ENCODE measurements at places on chromosomes 2 and 18.

DNA sequence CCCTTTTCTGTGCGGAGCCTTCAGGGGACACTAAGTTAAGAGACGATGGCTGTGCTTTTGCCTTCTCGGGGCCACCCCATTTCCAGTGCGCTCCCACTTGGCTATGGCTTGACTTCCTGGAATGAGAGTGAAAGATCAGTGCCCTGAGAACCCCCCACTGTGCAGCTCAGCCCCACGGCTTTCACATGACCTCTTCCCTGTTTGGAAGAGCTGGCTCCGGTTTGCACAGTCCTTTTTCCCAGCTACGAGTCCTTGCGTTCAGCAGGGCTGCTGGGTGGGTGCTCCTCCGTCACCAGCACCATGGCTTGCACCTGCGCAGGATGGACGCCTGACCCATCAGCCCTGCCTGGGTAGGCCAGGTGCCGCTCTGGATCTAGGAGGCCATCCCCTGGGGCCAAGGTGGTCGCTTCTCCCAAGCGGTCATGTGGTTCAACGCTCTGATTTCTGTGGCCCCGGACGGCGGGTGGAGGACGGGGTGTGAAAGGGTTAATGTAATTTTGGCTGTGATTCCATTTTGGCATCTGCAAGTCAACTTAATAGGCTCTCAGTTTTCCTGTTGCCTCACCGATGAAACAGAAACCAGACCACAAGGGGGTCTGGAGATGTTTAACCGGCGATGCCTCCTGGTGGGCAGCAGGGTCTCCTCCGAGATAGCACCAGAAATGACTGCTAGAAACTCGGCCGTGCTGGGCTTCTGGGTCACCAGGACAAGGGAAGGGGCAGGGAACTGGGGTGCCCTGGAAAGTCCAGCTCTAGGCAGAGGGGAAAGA, 113.1 kb upstream of the HAAO start:
- no peak for DNase-seq

GRCh38 chr2:219408204-219408603, 10.0 kb upstream of the DES start:
- no peak for DNase-seq

DNA sequence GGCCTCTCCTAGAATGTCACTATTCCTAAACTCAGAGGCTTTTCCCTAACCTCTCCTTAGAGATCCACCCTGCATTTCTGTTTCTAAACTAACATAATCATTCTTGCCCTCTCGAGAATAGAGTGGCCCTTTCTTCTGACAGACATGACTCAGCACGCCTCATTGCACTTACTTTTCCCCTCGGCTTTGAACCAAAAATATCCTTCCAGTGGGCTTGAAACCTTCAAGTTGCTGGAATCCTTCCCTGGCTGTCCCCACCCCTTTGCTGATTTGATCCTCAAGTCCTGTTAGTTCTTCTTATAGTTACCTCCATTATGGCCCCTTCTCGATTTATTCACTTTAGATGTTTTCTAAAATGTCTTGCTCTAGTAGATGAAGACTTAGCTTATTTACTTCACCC, 158.0 kb downstream of the LTBP1 start:
- no peak for DNase-seq

- no peak for DNase-seq
Measured at GRCh38 chr2:75130171-75130570, 69.1 kb downstream of the TACR1 start.

- DNase-seq: no peak
Measured at GRCh38 chr18:32529722-32530420, 59.2 kb upstream of the GAREM1 start.

GRCh38 chr18:23825978-23826405, 136.7 kb downstream of the LAMA3 start:
- no peak for DNase-seq

GRCh38 chr2:106853631-106854030, 32.3 kb downstream of the ST6GAL2 start:
- DNase-seq: no peak

- DNase-seq: no peak
Measured at GRCh38 chr2:224405412-224405811, 3.5 kb upstream of the FAM124B start.

- DNase-seq: no peak
Measured at GRCh38 chr2:85768713-85769112, 14.9 kb downstream of the ATOH8 start.

DNA sequence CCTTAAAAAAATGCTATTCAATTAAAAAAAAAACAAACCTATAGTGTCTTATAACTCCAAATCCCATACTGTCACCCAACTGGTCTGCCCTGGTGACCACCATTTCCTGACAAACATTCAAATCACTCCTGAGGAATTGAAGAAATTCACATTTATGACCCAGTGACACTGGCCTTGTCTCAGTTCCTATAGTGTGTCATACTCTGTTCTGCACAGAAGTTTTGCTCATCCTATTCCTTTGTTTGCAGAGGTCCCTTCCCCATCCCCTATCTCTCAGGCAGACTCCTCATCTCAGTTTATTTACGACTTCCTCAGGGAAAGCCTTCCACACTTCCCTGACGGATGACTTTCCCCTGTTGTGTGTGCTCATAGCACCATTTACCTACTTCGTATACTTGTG, 14.7 kb downstream of the ZC3H6 start:
- DNase-seq: no peak

DNA sequence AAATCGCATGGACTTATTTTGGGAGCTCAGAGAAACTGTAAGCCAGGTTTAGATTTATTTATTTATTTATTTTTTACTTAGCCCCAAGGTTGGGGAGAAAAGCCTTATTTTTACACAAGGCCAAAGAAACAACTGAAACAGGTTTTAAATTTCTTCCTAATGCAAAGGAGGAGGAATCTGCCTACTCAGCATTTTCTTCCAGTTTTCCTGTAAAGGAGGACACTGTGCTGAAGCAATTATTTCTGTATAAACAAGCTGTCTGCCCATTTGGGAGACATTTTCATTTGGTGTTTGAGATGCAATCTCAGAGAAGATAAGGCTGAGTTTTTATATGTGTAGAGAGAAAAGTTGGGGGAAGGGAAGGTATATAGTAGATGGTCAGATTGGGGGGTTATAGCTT, 125.0 kb downstream of the ETAA1 start:
- DNase-seq: no peak

DNA sequence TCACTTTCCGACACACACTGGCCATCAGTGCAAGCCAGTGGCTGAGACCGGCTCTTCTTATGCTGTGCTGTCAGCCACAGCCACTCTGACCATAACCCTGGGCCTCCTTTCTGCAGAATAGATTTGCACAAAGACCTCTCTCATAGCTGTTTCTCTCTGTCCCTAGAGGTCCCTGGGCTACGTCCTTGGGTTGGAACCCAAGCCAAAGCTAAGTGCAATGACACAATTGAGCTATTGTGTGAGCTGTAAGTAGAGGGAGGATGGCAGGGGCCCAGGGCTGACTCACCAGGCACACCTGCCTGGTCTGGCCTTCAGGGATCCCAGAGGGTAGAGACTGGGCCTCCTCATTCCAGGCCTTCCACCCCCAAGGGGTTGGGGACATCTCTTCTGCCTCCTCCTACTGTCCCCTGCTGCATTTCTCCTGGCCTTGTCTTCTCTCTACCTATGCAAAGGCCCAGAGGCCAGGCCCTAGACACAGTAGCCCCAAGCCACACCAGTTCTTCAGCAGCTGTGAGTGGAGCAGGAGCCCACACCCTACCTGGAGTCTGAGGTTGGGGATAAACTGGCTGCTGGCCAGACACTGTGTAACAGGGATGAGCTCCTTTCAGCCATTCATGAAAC, 174.6 kb downstream of the NCK2 start:
- no peak for DNase-seq

DNA sequence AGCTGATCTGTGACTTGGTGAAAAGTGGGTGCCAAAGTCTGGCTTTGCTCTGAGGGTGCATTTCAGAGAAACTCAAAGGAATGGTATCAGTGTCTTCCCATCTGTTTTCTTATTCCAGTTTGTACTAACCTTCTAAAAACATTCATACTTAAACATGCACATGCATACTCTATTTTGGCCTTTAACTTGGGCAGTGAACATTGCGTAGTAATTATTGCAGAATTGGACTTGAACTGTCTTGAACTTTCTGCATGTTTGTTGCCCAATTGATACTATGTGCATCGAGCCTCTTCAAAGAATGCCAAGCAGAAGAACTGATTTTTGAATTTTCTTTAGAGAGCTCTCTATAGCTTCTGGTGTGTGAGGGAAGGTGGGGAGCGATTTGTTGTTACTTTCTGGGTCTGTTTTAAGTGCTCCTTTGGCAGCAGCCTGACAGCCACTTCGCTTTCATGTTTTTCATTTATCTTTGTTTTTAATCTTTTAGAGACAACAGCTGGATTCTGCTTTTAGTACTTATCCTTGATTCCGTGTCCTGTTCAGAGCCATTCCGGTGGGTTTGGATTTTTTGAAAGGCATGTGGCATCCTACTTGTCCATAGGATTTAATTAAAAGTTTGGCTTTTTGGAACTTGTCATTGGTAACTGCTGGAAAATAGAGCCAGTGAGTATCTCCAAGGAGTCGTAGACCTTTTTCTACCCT, 159.2 kb downstream of the RAPGEF4 start:
- DNase-seq: no peak

DNA sequence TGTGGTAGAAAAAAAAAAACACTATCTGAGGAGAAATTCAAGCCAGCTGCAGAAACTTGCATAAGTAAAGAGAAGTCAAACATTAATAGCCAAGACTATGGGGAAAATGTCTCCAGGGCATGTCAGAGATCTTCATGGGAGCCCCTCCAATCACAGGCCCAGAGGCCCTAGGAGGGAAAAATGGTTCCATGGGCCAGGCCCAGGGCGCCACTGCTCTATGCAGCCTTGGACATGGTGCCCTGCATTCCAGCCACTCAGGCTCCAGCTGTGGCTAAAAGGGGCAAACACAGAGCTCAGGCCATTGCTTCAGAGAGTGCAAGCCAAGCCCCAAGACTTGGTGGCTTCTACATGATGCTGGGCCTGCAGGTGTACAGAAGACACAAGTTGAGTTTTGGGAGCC, 354.7 kb downstream of the NBAS start:
- no peak for DNase-seq

GRCh38 chr2:33430077-33430476, 46.4 kb upstream of the RASGRP3 start:
- DNase-seq: no peak

DNA sequence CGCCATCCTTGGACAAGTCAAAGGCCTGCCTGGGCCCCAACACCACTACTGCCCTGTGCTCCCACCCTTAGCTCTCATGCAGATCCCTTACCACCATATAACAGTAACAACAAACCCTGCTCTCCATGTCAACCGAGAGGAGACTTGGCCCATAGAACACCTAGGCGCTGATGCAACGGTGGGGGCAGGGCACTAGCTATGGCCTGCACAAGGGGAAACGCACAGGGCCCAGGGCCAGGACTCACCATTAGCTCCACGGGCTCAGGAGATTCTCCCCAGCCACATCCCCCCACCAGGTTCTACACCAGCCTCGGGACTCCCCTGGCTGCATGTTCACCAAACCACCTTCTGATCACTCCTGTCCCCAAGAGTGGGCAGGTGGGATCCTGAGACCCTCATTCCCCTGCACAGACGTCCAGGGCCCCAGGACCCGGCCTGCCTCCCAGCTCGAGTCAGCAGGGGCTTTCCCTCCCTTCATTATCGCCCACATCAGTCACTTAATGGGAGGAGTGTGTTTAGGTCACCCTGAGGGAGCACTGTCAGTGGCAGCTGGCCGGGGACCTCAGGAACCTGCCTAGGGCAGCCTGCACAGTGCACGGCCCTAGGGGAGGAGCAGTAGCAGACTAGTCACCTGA, 29.3 kb downstream of the ANKMY1 start:
- DNase-seq: no peak

DNA sequence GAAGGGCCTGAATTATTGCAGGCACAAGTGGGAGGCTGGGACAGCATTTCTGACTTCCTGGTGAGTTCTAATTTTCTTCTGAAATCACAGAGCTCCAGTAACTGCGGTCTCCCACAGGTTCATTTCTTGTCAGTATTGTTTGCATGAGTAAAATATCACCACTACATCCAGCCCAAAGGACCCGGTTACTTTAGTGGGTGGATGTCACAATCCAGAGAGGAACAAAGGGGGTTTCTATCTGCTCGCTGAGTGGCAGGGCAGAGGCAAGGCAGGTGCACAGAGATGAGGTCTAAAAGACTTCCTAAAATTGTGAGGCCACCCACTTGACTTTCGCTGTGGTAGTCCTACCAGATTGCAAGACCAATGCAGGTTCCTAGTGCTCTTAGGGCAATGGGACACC, 800.4 kb upstream of the ID2 start:
- DNase-seq: no peak

DNA sequence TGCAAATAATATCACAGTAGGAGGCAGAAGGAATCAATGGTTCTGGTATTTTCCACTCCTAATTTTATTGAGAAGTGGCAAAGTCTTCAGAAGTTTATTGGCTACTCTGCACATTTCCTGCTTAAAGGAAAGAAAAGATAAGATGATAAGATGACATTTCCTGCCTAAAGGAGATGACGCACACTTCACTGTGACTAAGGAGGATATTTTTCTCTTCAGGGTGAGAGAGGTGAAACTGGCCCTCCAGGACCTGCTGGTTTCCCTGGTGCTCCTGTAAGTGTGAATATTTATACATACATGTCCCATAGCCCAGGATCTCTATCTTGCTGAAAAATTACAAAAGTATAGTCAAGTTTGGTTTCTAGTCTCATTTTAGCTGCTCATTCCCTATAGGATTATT, 27.9 kb downstream of the COL3A1 start:
- no peak for DNase-seq

GRCh38 chr18:74506448-74507084, 10.4 kb downstream of the CNDP2 start:
- DNase-seq: no peak

GRCh38 chr2:134725876-134726275, 7.1 kb upstream of the TMEM163 start:
- no peak for DNase-seq

- DNase-seq: no peak
Measured at GRCh38 chr18:69998523-69998987, 50.9 kb upstream of the CD226 start.

DNA sequence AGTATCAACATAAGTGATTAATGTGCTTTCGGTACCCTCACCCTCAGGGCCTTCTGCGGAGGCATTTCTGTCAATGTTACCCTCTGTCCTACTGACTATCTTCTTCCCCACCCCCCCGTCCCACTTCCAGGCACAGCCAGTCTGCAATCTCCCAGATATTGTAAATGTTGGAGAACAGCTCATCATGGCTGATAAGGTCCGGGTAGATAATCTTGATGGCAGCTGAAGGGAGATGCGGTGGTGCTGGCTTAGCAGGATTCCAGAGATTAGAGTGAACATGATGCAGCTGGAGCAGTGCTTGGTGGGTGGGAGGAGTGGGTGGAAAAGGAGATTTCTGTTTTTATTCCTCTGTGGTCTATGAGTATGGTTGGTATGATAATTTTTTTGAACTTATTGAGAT, 15.5 kb downstream of the GTF2A1L start:
- DNase-seq: no peak

GRCh38 chr2:236317938-236318396, 53.8 kb upstream of the ASB18 start:
- DNase-seq: no peak

DNA sequence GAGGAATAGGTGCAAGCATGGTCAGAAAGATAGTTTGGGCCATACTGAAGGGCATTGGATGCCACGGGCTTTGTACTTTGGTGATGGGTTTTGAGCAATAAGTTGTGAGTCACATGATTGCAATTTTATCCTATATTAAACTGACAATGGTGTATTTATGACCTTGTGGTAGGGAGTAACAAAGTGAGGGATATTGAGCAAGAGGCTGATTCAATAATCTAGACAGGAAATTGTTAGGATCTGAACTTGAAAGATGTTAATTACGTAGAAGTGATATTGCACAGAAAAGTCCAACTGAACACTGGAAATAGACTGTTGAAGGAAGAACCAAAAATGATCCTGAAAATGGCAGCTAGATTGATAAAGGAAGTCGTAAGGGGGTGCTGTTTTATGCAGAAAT, 46.6 kb upstream of the TCF4 start:
- peak; percentile 1 for DNase-seq
